ENCODE measurements at places on chromosomes 5 and 9.

DNA sequence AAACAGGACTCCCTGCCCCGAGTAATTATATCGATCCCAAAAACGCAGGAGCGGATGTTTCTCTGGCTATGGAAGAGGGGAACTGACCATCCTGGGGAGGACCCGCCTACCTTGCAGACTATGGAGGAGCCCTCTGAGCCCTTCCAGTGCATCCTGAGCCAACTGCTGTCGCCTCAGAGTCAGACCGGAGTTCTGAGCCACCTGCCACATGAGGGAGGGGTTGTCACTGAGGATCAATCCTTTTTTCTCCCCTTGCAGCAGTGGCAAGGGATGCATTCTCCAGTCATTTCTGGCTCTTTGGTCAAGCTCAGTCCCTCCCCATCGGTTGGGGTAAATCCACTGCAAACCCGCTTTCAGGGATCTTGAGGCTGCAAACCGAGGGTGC, 709 bp downstream of the FANCG start:
- DNase-seq: peak; percentile 6

DNA sequence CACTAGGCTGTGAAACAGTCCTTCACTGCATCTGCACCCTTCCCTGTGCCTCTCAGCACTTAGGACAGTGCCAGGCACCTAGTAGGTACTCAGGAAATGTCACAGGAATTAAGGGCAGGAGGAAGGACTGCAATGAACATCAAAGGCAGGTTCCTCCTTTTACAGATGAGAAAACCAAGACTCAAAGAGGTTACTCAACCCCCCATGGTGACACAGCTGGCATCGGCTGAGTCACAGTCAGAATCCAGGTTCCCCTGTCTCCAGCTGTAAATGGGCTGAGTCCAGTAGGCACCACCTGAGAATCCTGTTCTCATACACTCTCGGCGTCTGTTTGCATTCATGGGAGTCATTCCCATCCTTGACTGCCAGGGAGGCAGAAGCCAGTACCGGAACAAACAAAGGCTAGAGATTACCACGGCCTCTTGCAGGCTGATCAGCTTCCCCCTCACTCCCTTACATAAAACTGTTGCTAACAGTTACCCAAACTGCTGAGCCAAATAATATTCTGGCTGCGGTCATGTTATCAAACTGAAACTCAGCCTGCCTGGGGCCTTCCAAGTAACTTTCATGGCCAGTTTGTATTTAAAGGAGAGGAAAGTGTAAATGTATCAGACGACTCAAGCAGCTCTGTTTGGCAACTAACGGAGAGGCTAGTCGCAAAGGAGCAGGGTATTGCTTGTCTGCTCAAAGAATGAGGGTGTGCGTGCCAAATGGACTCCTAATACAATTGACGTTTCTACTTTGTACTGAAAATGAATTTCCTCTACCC, 201.7 kb downstream of the PAPPA start:
- no peak for DNase-seq

- DNase-seq: peak; percentile 40
Observed at GRCh38 chr9:6305954-6306563, 22.1 kb upstream of the TPD52L3 start.

DNA sequence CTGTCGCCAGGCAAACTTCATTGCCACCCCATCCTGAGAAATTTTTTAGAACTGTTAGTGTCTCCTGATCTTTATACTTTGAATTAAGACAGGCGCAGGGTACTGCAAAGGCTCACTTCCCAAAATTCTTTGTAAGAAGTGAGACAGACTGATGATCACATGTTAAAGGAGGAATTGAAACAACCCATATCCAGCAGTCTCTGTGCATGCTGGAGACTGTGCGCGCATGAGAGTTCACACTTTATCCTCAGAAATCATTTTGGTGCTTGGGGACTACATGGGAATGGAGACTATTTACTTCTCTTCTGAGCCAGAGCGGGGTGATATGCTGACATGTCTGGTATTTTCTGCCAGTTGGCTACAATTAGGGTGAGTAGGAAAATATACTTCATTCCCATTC, 91.2 kb downstream of the ZNF474 start:
- DNase-seq: no peak

GRCh38 chr9:2234371-2234893, 219.3 kb downstream of the SMARCA2 start:
- DNase-seq: no peak

DNA sequence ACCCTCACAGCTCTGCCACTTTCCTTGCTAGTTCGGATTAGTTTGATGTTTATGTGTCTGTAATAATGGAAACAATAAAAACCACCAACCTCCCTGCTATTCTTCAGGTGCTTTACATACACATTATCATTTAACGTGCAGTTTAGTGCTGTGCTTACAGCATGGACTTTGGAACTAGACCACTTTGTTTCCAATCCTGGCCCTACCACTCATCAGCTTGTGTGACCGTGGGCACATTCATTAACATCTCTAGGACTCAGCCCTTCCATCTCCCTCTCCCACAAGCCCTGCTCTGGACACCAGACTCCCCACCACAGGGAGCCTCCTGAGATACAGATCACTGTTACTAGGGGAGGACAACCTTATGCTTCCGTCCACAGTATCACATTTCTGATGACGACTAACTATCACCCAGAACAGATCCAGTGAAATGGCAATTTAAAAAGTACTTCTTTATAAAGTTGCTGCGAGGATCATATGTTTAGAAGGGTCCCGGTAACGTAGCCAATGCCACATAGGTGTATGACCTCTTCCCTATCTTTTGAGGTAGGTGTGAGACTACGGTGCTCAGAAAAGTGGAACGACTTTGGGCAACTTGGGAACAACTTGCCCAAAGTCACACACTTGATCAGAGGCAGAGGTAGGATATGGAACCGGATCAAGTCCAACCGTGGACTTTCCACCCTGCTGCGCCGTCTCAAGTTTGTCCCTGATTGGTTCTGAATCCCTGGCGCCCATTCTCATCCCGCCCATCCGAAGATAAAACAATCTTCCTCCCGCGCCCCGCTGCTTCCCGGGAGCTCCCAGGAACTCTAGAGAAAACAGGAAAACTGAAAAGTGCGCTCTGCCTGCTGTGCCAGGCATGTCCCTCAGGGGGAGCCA, 132.4 kb upstream of the NIPBL start:
- no peak for DNase-seq

DNA sequence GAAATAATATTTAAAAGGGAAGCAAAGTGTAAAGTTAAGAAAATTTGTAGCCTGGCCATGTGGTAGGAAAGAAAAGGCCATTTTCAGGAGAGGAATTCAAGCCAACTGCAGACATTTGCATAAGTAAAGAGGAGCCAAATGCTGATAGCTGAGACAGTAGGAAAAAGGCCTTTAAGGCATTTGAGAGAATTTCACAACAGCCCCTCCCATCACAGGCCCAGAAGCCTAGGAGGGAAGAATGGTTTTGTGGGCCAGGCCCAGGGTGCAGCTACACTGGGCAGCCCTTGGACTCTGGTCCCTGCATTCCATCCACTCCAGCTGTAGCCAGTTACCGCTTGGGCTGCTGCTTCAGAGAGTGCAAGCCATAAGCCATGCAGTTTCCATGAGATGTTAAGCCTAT, 1556.8 kb downstream of the EFNA5 start:
- no peak for DNase-seq

DNA sequence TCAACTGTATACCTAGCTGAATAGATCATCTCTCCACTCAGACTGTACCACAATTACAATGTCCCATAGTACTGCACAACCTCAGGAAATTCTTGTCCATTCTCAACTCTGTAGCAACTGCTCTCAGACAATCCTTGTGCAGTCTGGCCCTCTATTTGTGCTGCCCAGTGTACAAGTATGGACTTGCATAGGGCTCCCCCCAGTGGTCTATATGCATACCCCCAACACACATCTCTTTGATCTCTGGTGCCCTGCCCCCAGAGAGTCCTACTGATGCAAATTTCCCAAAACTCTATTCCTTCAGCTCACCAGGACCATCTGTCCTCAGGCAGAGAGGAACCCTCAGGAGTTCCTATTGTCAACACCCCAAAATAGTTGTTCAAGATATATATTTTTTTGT, 205.3 kb downstream of the SLCO4C1 start:
- DNase-seq: peak; percentile 65

DNA sequence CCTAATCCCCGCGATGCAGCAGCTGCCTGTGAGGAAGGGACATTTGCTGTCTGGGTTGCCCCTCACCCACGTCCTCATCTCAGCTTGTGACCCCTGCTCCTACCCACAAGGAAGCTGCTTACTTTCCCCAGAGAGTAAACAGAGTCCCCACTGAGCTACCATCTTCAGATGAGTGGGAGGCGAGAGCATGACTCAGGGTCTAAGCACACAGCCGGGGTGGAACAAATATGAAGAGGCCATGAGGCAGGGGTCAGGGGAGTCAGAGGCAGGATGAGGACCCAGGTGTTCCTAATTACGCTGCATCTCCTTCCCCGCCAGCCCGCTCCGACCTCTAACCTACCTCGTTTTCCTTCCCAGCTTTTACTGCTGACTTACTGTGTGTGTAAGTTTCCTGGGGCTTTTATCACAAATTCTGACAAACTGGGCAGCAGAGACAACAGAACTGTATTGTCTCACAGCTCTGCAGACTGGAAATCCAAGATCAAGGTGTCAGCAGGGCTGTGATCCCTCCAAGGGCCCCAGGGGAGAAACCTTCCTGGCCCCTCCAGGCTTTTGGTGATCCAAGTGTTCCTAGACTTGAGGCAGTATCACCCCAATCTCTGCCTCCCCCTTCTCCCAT, 94.0 kb upstream of the DNAH5 start:
- DNase-seq: no peak

GRCh38 chr9:14992516-14992915, 82.3 kb upstream of the FREM1 start:
- no peak for DNase-seq

GRCh38 chr5:178463321-178464155, 126.7 kb downstream of the COL23A1 start:
- no peak for DNase-seq

GRCh38 chr5:170638454-170639220, 134.8 kb downstream of the KCNIP1 start:
- DNase-seq: peak; percentile 72

DNA sequence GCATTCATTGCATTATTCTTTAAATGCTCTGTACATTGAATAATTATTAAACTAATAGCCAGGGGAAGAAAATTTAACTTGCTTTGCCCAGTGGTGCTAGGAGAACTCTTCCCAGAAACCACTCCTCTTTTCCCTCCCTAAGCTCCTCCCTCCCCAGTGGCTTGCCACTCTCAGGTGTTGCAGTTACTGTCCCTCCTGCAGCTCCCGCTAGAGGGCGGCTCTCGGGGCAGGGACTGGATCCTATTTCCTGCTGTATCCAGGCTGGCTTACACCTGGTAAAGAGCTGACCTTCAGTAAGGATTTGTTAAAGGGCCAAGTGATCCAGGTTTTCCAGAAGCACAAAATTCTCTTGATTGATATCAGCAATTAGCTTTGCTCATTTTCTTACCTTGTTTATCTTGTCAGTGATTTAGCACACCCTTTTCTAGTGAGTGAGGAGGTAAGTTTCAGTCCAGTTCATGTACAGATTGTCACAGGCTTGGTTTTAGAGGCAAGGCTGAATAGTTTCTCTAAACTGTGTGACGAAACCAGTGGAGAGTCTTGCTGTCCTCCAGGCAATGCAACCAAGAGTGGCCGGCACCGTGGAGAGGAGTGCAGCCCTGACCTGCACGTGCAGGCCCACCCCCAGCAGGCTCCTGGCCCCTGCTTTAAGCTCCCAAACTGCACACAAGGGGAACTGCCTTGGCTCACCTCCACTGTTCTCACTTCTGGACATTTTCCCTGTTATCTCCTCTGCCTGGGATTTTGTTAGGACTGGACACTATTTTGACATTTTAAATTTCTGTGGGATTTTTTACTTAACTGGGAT, 423.8 kb downstream of the SPOCK1 start:
- DNase-seq: peak; percentile 1

DNA sequence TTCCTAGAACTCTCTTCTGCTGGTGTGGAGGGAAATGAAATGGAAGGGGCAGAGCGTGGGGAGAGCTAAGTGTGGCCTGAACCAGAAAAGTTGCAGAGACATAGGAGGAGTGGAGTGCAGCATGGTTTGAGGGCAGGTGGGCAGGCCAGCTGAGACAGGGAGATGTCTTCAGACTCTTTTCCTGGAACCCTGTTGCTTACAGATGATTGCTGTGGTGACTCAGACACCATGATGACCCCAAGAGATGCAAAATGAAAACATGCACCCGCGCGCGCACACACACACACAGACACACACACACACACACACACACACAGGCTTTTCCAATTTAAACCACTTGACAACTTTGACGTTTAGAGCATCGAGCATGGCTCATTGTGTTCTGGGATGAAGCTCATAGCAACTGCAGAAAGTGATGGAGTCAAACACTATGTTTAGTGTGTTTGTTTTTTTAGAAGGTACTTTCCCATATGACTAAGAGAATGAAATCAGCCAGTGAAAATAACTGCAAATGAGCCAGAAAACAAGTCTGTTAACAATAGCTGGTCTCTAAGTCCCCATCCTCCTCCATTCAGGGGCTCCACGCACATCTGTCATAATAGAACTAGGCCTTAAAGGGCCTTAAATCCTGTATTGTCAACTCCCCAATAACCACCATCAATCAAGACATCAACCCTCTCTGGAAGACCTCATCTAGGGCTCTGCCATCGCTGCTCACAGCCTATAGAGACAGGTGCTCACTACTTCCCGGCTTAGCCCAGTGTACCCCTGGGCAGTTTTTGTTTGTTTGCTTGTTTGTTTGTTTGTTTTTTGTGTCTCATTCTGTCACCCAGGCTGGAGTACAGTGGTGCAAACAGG, 9.6 kb downstream of the TMOD1 start:
- no peak for DNase-seq

- DNase-seq: no peak
Observed at GRCh38 chr9:127855522-127855921, 1.1 kb upstream of the ENG start.

- DNase-seq: no peak
Observed at GRCh38 chr5:167254132-167254531, 1037.3 kb upstream of the WWC1 start.

GRCh38 chr5:115124741-115125140, 45.0 kb downstream of the TRIM36 start:
- no peak for DNase-seq

GRCh38 chr5:147688656-147689356, 93.7 kb downstream of the JAKMIP2 start:
- DNase-seq: no peak

GRCh38 chr5:152356506-152356905, 48.6 kb downstream of the NMUR2 start:
- no peak for DNase-seq

DNA sequence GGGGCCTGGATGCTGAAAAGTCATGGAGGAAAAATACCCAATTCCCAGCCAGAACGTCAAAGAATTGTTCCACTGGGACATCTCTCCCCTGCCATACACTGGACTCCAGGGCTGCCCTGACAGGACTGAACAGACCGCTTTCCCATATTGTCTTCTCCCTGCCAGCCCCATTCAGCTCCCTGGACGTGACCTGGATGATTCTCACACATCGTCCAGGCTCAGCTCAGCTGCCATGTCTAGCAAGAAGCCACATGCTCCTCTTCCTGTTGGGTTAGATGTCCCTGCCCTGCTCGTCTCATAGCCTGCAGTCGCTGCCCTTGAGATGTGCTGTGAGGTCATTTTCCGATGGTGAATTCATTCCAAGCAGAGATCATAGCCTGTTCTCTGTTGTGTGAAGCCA, 37.4 kb downstream of the FOXI1 start:
- DNase-seq: no peak

- DNase-seq: no peak
Observed at GRCh38 chr5:133366438-133366837, 245.9 kb downstream of the FSTL4 start.

All from Kasumi-1 (cell line).